NCI-H1105 treated with DMSO at 0.1 percent for 48 hours (cell line): ENCODE measurements at places on chromosomes 11 and 22.

DNA sequence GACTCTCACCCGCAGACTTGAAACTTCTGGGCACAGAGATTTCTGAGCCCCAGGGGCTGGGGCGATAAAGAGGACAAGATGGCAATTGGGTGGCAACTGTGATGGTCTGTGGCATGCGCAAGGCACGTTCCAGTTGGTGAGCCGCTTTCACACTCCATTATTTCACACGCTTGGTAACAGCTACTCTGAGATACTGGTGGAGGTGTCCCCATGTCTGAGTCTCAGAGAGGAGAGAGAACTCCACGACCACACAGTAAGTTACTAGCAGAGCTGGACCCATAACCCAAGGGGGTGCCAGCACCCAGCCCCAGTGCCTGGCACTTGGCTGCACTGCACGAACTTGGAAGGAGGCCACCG, 6.0 kb upstream of the KCNJ4 start:
- no peak for DNase-seq

GRCh38 chr11:61927501-61927900, 10.1 kb upstream of the RAB3IL1 start:
- no peak for DNase-seq

GRCh38 chr22:24985826-24986214, 33.3 kb downstream of the KIAA1671 start:
- no peak for DNase-seq

DNA sequence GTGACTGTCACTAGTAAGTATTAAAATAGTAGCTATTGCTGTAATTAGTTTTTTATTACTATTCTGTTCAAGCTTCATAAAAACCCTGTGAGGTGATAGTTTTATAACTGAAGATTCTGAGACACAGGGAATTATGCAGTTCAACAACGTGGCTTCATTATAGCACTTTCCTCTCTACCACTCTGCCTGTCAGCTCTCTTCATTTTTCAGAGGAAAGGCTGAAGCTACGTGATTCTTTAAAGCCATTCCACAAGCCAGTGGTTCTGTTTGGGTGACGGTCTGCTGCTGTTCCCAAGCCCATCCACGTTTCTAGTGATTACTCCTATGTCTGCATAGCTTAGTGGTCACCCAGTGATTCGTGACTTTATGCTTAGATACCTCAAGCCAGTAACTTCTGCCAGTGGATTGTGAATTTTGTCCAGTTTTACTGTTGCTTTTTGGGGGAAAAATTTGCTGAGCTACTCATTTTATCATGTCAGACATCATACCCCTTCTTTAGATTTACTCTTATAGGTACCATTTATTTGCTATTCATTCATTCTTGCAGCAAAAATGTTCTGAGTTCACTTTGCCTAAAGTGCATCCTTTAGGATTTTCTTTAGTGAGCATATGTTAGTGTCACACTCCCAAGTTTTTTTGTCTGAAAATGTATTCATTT, 59.8 kb downstream of the UVRAG start:
- DNase-seq, result no peak

DNA sequence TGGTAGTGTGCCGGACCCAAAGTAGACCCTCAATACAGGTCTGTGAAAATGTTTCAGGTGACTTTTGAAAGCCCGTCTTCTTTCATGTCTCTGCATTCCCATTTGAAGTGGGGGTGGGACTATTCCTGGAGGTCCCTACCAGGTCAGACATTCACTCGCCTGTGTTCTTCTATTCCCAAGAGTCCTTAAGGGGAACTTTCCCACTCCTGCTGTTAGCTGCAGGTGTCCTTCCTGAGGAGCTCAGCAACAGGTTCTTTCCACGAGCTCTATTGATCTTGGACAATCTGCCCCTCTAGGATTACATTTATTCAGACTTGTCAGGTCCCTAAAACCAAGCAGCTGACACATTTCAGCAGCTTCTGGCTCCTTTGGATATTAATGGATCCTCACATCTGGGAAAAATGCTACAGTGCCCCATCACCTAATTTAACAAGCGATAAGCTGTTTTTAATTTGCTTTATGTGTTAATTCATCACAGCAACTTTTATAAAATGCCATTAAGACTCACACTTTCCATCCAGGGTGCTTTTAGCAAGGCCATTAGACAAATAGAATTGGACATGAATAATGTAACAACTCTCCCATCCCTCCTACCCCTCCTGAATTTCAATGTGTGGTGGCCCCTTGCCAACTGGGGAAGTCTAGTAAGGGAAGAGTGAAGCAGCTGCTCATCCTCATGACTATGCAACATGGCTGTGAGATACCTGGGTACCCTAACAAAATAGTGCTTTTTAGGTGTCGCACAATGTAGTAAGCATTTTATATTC, 259.5 kb upstream of the CCDC90B start:
- peak; percentile 18 for DNase-seq

- peak; percentile 45 for DNase-seq
These were observed 7.5 kb downstream of the BCL9L start for GRCh38 chr11:118918128-118918685.

DNA sequence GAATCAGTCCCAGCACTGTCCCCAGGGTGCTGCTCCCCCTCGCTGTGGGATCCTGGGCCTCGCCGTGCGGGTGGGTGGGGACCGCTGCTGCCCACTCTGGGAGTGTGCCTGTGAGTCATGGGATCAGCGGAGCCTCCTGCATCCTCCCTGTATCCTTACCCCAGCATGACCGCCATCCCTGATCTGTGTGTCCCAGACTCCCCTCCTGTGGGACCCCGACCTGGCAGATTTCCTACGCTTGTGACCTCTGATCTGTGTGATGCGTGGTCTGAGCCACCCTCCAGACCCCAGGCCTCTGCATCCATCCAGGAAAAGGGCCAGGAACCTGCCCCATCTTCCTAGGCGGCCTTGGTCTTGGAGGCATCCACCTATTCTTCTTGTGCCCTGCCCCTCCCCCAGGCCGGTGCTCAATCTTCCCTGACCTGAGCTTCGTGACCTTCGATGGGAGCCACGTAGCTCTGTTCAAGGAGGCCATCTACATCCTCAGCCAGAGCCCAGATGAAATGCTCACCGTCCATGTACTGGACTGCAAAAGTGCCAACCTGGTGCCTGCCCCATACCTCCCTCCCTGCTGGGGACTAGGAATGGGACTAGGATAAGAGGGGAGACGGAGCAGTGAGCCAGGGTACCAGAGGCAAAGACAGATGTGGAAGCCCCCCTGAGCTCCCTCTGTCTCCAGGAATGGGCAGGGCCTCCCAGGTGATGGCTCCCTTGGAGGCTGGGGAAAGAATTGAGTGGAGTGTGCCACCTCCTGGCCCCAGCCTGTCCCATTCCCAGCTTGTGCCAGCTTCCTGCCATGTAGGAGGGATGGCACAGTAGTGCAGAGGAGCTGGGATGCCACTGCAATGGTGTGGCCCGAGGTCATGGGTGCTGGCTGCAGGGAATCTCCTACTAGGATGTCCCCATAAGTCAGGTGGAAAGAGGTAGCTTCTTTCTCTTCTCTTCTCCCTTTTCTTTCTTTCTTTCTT, 65.4 kb downstream of the OTOG start:
- DNase-seq, result no peak

DNA sequence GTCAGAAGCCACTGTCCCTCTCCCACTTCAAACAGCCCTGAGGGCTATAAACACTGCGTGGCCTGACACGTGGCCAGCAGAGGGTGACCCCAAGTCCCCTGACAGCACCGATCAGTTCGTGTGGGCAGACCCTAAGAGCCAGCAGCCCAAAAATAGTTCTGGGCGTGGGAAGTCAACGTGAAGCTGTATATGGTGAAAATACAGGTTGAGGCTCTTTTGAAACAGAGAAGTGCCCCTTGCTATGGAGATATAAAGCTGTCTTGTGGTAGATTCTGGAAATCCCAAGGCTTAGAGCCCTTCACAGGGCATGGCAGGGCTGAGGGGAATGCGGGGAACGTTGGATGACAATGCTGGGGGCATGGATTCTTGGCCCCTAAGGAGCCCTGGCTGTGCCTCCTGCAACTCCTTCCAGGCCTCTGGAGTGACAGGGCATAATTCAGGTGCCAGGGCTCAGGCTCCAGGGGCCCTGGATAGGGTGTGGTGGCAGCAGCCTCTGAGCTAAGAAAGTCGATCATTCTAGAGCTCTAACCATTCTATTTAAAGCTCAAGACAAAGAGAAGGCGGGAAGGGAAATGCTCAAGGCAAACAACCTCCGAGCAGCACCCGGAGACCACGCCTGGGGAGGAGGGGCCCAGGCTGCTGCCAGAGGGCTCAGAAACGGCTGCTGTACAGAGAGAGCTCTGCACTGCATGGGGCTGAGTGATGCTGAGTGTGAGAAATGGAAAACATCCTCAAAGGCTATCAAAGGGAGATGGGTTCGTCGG, 60.4 kb upstream of the CD5 start:
- DNase-seq, result no peak

DNA sequence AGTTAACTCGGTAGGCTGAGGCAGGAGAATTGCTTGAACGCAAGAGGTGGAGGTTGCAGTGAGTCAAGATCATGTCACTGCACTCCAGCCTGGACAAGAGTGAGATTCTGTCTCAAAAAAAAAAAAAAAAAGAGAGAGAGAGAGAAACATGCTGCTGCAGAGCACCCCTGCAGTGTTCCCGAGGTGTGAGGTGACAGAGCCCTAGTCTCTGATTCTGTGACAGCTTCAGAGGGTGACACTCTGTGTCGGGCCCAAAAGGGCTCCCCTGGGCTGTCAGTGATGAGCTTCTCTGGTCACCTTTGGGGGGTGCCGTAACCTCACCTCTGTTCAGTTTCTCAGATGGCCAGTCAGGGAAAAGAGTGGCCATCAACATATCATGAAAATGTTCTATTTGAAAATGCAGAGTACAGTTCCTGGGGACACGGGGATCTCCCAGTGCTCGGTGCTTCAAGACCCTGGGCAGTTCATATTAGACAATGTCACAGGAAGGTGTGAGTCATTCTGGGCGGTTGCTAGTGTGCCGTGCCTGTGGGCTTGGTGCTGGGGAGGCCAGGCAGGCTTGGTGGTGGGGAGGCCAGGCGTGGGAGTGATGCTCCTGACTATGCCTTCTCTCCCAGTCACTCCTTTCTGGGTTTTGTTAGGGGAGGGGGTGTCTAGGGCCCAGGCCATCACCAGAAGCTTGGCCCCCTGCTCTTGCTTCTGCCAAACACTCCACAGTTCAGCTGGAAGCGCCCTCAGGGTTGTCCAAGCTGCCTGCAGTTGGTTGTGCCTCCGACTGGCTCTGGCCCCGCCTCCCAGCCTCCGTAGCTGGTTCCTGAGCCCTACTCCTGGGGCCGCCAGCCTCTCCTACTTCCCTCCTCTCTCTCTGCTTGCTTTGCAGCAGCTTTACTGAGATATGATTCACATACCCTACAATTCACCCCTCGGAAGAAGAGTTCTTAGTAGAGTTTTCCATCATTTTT, 52.5 kb upstream of the CLDN5 start:
- DNase-seq, result no peak

DNA sequence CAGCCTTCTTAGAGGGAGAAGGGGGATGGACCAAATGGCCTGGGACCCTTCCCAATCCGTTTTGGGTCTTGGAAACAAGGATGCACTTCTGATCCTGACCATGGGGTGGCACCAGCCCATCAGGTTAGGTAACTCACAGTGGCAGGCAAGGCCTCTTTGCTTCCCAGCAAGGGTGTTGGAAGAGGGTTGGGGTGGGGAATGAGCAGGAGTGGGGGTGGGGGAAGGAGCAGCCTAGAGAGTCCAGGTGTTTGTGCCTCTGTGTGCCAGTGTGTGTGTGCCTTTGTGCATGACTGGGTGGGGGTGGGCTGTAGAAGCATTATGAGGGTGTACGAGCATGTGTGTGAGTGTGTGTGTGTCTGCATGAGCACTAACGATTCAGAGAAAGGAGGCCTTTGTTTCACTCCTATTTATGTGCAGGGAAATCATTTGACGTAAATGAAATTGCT, 213.1 kb downstream of the INSC start:
- peak; percentile 67 for DNase-seq

DNA sequence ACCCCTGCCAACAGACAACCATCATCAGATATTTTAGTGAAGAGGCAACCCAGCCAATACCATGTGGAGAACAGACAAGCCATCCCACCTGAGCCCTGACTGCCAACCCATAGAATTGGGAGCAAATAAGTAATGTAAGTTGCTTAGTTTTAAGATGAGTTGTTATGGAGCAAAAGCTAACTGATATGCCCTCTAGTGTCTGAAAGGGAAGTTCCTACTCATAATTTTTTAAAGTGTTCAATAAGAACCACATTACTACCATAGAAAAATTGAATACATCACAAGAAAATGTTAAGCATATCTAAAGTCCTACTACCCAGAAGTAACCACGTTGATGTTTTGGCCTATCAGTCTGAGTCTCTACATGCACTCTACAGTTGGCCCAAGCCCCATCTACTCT, 50.8 kb upstream of the SLC36A4 start:
- DNase-seq, result peak; percentile 13

GRCh38 chr22:26281941-26282340, 112.7 kb downstream of the SEZ6L start:
- DNase-seq, result no peak

DNA sequence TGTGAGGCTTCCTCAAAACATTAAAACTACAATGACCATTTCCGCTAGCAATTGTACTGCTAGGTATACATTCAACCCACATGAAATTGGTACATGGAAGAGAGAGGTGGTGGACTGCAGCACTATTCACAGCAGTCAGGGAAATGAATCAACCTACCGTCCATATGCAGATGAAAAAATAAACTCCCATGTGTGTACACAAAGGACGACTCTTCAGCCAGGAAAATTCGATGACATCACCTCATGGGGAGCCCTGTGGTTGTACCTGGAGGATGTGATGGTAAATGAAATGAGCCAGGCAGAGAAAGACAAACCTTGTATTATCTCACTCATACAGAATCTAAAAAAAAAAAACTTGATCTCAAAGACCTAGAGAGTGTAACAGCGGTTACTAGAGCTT, 23.3 kb downstream of the RFPL3 start:
- no peak for DNase-seq
